ENCODE measurements at places on chromosomes 4 and X. TPM values are rescaled to one million over a fixed set of nuclear protein-coding genes. Genes with fewer than 3 reads are reported as not detected.

Gene CAPN6
- 0.16 TPM for polyA plus RNA-seq

Gene SYP
- 73.1 TPM for polyA plus RNA-seq

Gene PAGE4
- polyA plus RNA-seq, result 5.4 TPM

Gene CT45A6
- polyA plus RNA-seq, result not detected

Gene LRP2BP
- 0.59 TPM for polyA plus RNA-seq

Gene RBMXL3
- not detected for polyA plus RNA-seq

Gene CFAP99
- 3.3 TPM for polyA plus RNA-seq

Gene PDCL2
- polyA plus RNA-seq, result not detected

Gene MAGEA10
- not detected for polyA plus RNA-seq

Gene TEX11
- polyA plus RNA-seq, result not detected

Gene RASL11B
- polyA plus RNA-seq, result 2.8 TPM

Gene CCDC110
- polyA plus RNA-seq, result 2.0 TPM

Gene CSN1S1
- 0.17 TPM for polyA plus RNA-seq

Gene ZNF711
- polyA plus RNA-seq, result 23.1 TPM

Gene SLC2A9
- 1.8 TPM for polyA plus RNA-seq

Gene BMPR1B
- polyA plus RNA-seq, result 0.94 TPM

Gene HSD17B13
- 0.55 TPM for polyA plus RNA-seq

Gene STATH
- polyA plus RNA-seq, result not detected

Gene GPR143
- 0.27 TPM for polyA plus RNA-seq

Gene RBMX2
- polyA plus RNA-seq, result 41.2 TPM

Gene TLR6
- 2.6 TPM for polyA plus RNA-seq

Gene ZCCHC4
- 6.8 TPM for polyA plus RNA-seq

Gene CLCN4
- polyA plus RNA-seq, result 1.3 TPM

Gene IRF2
- 19.0 TPM for polyA plus RNA-seq

Gene APOO
- polyA plus RNA-seq, result 177 TPM

Gene ODAPH
- 0.24 TPM for polyA plus RNA-seq

Gene C4orf51
- not detected for polyA plus RNA-seq

Gene JCHAIN
- 8.3 TPM for polyA plus RNA-seq

Gene SEC24B
- polyA plus RNA-seq, result 41.5 TPM

Gene NPY1R
- polyA plus RNA-seq, result 44.3 TPM

Gene SRPK3
- 20.5 TPM for polyA plus RNA-seq

Gene CTSO
- polyA plus RNA-seq, result 5.4 TPM

Gene UNC5C
- polyA plus RNA-seq, result 4.7 TPM

Gene STOX2
- 2.6 TPM for polyA plus RNA-seq

Gene ACE2
- polyA plus RNA-seq, result 0.64 TPM

Gene NMU
- 0.24 TPM for polyA plus RNA-seq

Gene VCX2
- not detected for polyA plus RNA-seq

Gene ADH1A
- polyA plus RNA-seq, result not detected

Gene TIGD2
- 5.4 TPM for polyA plus RNA-seq

Gene TRIM75
- not detected for polyA plus RNA-seq

Gene LDB2
- polyA plus RNA-seq, result 27.6 TPM

Gene S100P
- polyA plus RNA-seq, result not detected

Gene SYTL5
- 6.3 TPM for polyA plus RNA-seq

Gene UGT2B15
- polyA plus RNA-seq, result not detected

Gene CHIC2
- 18.6 TPM for polyA plus RNA-seq

Gene COL4A6
- polyA plus RNA-seq, result 1.1 TPM

Gene ARMCX1
- 19.1 TPM for polyA plus RNA-seq

Gene KCTD8
- polyA plus RNA-seq, result 0.24 TPM

Gene FAT1
- 8.1 TPM for polyA plus RNA-seq

Gene PRIMPOL
- 66.2 TPM for polyA plus RNA-seq

Gene UGT8
- not detected for polyA plus RNA-seq

Gene CLDN24
- not detected for polyA plus RNA-seq

Gene CT45A1
- polyA plus RNA-seq, result not detected

Gene MMRN1
- 6.4 TPM for polyA plus RNA-seq

Data from adrenal gland (tissue), 19 donors.